ENCODE measurements at places on chromosomes 6 and 20.

GRCh38 chr6:139640448-139640847 lies 266.0 kb upstream of the CITED2 start:
- DNase-seq = no peak

GRCh38 chr6:12289365-12289919 lies 719 bp upstream of the EDN1 start:
- no peak for DNase-seq

- no peak for DNase-seq
These were observed 11.7 kb downstream of the SIM1 start for GRCh38 chr6:100452998-100453397.

DNA sequence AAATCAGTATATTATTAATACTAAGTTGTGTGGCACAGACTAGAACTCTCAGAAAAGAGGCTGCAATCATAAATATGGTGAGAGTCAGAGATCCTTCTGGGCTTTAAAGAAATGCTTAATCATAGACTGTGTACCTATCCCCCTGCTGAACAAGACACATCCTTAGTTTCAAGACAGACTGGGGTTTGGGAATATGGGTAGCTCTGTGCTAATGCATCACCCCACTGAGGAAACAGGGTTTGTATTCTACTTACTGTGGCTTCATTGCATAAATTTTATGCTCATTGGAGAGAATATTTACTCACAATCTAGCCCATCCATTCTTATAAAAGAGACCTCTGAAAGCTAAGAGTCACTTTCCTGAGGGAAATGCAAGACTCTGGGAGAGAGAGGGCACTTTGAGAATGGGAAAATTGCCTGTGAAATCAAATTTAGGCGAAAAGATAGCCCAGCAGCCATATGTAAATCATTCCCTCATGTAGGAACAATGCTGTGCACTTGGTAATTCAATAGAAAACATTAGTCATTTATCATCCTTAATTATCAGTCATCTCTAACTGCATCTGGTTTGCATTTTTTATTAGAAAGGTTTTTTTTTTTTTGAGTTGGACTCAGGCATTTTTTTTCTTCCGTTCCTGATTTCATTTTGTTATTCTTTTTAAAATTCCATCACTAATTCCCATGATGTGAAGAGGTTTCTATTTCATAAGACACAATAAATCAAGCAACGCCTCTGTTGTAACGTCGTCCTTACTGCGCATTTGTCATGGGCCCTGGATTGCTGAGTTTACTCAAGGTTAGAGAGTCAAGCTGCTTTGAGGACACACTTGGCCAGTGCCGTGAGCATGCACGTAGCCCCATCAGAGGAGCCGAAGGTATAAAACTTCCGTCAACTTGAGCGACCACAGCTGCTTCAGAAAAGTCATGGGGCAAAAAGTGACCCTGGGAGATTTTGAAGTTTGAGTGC lies 91.8 kb downstream of the TRMT11 start:
- DNase-seq = no peak

GRCh38 chr6:129667621-129668020 lies 42.4 kb downstream of the ARHGAP18 start:
- DNase-seq = no peak

DNA sequence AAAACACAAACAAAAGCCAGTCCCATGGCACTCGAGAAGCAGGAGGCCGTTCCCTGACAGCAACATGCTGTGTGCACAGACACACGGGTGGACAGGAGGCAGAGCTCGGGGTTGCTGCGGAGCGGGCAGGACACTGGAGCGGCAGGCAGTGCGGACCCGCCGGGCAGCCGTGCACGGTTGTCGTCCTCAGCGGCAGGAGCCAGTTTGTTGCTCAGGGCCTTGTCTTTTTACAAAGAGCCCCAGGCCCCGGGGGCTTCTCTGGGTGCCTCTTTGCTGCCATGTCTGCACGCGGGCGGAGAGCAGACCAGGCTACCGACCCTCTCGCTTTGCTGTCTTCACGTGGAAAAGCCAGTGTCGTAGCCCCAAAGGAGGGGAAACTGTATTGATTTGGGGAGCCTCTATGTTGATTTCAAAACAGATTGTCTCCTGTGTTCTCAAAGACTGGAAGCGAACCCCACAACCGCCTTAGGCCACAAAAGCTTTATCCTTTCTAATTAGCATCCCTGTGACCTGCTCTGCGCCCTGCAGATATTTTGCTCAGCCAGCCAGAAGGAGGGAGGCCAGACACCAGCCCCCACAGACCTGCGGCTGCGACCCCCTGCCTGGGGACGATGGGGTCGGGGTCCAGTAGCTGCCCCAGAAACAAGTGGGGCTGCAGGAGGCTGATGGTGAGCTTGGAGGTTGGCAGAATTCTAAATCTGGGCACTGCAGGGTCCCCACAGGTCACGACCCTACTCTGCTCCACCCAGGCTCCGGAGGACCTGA lies 50.2 kb downstream of the ERMARD start:
- DNase-seq = no peak

DNA sequence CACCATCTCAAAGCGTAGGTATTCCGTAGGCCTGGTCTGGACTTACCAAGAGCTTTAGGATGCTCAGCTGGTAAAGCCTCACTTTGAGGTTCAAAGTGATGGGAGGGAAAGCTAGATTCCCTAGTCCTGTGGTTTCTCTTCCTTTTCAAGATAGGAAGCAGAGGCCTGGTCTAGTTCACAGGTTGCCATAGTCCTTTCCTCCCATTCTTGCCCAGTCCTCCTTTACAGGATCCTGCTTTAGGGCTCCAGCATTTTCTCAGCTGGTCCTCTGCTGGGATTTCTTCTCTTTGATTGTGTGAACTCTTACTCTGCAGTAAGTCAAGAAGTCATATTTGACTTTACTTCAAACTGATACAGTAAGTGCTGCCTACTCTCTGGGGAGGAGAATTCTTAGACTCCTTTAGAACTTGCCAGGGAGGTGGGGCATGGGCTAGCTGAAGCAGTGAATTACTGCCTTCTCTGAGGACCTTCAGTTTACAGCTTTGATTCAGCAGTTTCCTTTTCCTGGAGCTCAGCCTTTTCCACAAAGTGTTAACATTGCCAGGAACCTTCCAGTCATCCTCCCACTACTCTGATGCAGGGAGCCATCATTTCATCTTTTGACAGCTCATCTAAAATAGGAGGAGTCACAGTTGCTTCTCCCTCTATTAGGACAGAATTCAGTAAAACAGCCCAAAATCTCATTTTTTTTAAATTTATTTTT lies 42.8 kb upstream of the PLCG1 start:
- DNase-seq = no peak

DNA sequence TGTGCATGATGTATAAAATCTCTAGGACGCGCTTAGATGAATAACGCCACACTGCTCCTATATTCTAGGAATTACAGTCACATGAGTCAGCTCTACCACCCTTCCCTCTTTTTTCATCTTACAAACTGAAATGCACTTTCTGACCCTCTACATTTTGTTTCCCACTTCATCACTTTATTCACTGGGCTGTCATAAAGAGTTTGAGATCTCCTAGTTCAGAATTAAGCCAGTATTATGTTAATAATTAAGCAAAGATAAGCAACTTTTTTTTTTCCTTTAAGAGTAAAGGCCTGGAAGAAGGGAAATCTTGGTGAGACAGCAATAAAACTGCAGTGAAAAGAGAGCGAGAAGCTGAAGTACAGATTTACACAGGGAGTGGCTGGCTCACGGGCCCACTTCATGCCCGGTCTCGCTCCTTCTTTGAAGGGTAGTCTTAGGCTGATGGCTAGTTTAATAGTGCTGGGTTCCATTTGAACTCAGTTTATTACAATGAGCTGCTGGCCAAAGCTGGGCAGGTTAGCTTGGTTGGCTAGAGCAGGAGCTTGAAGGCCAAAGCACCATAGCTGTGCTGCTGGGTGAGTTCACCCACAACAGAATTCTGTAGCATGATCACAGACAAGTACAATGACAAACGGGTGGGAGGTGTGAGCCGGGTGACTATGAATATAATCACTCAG lies 110.6 kb downstream of the MAP7 start:
- DNase-seq = no peak

GRCh38 chr6:40743690-40744446 lies 156.7 kb upstream of the LRFN2 start:
- DNase-seq = no peak

- DNase-seq = no peak
These were observed 105.5 kb downstream of the HUS1B start for GRCh38 chr6:551405-551804.
